ENCODE measurements at places on chromosomes 12 and 14.

DNA sequence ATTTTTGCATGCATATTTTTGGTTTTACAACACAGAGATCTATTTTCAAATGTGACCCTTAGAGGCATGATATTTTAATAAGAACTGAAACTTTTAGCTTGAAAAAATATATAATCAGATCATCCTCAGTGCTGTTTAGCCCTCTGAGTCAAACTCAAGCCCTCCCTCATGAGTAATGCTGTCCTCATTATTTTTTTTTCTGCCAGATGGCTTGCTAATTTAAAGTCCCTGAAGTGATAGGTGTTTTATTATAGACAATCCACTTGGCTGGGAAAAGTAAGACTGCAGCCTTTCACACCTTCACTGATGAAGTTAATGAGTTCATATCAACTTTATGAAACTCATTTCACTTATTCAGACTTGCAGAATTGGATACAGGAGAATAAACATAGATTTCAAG lies 227.7 kb downstream of the SLC16A7 start:
- DNase-seq, result no peak

DNA sequence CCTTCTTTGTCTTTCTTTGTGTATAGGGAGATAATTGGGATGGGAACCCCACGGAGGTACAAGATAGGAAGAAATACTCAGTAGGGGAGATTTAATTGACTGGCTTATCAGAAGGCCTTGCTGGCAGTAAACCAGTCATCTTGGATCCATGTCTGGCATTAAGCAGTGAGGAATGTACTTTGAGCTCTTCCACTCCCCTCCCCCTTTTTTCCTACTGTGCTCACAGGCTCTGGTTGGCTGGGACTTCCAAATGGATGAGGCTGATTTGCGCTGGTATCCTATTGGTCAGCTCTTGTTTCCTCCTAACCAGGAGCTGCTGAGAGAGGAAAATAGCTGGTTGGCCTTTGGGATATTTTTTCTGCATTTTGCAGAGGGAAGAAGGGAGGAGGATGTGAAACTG lies 24.7 kb downstream of the NGDN start:
- DNase-seq, result no peak

- DNase-seq, result no peak
Measured at GRCh38 chr14:51180577-51180976, 59.5 kb upstream of the TMX1 start.

- no peak for DNase-seq
Measured at GRCh38 chr12:57939291-57939690, 2.1 kb upstream of the ATP23 start.

GRCh38 chr14:39398382-39398781 lies 33.9 kb downstream of the FBXO33 start:
- DNase-seq, result no peak

DNA sequence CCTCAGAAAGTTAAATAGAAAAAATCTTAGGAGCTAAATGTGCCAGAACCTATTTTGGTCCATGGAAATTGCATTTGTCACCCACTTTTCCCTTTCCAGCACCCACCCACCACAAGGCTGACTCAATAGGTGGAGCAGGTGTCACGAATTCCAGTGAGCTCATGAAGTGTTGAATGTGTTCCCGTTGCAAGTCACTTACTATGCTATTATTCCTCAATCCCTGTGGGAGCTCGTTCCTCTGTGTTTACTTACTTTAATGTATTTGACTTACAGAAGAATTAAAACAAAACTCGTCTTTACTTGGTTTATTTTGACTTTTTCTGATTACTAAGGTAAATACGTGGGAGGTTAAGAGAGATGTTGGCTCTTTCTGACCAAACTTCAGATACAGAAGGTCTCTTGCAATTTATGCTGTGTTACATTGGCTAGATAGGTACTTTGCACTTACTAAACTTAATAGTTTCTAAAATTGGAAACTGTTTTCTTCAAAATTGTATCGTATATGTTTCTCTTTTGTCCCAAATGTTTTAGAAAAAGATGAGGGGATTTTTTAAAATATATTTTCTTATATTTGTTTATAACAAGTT lies 269.4 kb upstream of the NOVA1 start:
- no peak for DNase-seq
